NCI-H69 (cell line): ENCODE measurements at places on chromosomes 16 and 17.
A peak's percentile ranks its signal among the peaks of the same experiment; 100 is the strongest.

DNA sequence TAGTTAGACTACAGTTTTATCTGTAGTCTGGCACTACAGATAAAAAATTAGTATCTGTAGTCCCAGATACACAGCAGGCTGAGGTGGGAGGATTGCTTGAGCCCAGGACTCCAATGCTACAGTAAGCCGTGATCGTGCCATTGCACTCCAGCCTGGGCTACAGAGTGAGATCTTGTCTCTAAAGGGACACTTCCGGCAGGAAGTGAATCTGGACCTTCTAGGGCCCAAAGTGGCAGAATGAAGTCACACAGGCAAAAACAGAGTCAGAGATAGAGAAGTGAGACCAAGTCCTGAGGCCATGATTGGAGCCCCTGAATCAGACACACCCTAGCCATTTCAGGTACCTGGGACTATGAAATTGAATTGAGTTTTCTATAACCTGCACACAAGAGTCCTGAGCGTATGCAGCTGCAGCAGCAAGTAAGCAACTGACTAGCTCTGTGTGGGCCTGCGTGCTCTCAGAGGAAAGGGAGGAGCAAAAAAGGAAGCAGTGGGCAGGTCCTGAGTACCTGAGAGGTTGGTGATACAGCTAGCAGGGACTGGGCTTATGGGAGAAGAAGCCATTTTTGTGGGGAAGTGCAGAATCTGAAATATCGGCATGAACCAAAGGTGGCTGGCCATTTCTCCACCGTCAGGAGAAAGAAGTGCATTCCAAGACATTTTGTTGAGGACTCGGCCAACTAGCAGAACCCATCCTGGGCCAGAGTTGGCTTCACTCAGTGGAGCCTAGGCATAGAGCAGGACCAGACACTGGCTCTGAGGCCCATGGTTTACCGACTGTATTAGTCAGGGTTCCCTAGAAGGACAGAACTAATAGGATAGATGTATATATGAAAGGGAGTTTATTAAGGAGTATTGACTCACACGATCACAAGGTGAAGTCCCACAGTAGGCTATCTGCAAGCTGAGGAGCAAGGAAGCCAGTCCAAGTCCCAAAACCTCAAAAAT lies 27.2 kb upstream of the BRD7 start:
- DNase-seq: no peak

- peak; percentile 10 for DNase-seq
Observed at GRCh38 chr17:33696102-33696501, 403.0 kb upstream of the ASIC2 start.

- DNase-seq: no peak
Observed at GRCh38 chr17:40517981-40518380, 16.6 kb upstream of the TNS4 start.

DNA sequence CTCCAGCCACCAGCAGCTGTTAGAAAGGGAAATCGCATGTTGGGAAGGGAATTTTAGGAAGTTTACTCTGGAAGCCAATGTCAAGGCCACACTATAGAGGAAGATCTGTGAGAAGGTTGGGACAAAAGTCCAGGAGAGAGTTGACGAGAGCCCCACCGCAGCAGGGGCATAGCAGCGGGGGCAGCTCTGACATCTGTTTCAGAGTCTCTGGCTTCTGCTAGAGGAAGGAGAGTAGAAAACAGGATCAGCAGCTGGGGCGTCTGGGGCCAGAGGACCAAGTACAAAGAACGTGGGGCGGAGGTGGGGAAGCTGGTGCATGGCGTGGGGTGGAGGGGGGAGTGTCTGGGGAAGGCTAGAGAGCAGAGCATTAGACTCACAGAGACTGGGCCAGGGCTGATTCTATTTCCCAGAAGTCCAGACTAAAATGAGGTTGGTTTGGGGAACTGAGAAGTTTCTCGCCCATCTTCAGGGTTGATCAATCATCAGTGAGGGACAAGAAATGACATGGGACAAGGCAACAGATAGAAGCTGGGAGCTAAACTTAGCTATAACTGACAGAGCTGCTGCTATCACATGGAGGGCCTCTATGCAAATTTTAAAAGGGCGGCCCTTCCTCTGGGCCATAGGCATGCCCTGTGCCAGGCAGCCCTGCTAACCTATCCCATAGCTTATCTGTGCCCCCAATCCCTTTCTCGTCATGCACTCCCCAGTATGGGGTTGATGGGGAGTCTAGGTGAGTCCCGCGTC lies 1.2 kb downstream of the RABEP2 start:
- no peak for DNase-seq

DNA sequence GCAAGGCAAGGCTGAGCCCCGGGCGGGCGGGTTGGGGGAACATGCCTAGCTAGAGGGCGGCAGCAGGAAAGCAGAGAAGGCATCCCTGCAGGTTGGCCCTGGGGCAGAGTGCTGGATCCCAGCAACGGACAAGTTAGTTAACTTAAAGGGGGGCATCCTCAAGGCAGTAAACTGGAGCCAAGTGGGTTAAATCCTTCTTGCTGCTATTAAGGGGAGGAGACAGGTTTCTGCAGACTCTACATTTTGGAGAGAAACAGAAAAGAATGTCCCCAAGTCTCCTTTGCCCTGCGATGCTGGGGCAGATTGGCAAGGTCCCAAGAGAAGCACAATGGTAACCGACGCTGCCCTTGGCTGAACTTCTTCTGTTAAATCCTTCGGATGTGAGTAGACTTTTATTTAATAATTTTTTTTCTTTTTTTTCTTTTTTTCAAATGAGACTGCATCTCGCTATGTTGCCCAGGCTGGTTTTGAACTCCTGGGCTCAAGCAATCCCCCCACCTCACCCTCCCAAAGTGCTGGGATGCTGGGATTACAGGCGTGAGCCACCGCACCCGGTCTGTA lies 14.0 kb downstream of the ATP5PD start:
- peak; percentile 64 for DNase-seq
